ENCODE measurements at places on chromosomes 11 and 22.

GRCh38 chr11:122742301-122743018, 86.9 kb downstream of the UBASH3B start:
- no peak for DNase-seq

GRCh38 chr11:59097113-59097708, 9.8 kb upstream of the FAM111B start:
- DNase-seq = peak; percentile 31

DNA sequence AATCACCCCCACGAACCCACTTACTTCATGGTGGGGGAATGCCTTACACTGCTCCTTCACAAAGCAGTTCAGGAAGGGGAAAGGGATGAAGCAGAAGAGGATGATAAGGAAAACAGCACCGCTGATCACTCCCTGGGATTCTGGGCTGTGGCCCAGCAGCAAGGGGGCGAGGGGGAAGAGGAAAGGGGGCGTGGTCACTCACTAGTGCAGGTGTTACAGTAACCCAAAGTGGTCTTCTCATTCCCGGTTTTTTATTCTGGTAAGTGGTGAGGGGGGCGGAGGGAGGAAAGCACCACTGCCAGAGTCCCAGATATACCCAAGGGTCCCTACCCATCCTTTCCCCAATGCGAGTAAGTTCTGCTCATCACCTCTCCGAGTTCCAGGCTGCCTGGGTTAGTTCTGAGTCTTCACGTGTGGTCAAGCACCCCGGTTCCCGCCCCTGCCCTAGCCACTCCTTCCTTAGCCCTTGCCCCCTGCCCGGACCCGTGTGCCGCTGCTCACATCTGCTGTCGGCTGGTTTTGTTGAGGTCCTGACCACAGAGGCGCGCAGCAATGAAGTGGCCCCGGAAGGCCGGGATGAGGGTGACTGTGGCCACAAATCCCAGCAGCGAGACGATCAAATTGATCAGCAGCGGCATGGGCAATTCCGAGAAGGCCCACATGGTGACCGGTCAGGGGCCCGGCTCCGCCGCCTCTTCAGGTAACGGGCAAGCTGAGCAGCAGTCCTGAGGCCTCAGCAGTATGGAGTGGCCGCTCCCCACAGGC, 477 bp downstream of the DPAGT1 start:
- DNase-seq = no peak

DNA sequence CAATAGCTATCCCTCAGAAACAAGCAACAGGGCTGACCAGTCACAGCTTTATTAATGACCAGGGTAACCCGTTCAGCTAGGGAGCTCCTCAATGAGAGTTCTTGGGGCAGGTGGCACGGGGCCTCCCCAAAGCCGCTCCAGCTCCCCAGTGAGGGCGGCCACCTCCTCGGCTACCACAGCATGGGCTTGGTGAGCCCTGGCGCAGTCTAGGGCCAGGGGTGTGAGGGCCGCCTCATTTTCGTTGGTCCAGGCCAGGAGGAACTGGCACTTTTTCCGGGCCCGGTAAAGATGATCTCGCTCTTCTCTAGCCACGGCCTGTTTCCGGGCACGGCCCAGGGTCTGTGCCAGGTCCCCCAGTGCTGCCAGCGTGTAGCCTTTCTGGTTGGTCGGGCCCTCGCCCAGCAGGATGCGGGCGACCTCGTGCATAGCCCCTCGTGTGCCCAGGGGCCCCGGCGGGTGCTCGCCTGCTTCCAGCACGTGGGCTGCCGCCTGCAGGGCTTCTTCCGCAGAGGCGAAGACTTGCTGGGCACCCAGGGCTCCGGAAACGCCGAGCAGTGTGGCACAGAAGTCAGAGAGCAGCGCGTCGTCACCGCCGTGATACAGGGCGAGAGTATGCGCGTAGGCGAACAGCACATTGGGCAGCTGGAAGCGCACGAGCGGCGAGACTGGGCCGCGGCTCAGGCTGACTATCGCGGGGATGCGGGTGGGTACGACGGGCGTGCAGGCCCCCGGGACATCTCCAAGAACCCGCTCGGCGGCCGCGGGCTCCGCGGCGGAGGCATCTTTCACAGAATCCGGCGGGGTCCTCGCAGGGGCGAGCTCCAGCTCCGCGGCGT, 913 bp downstream of the ZNHIT2 start:
- DNase-seq = peak; percentile 31

- no peak for DNase-seq
Measured at GRCh38 chr11:15148169-15148568, 33.4 kb downstream of the INSC start.

DNA sequence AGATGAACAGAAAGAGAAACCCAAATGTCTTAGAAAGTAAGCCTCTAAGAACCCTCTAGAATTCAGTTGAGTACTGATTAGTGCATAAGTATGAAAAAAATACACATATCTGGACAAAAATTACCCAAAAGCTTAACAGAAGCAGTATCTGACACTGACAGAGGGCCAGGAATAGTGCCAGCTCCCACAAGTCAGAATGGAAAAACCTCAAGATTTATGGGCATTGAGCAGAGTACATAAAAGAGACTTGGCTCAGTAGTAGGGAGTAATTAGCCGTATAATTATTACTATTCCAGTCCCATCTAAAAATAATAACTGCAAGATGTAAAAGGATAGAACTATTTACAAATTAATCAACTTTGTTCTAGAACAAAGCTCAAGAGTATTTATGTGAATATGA, 834.5 kb downstream of the FAM181B start:
- no peak for DNase-seq

DNA sequence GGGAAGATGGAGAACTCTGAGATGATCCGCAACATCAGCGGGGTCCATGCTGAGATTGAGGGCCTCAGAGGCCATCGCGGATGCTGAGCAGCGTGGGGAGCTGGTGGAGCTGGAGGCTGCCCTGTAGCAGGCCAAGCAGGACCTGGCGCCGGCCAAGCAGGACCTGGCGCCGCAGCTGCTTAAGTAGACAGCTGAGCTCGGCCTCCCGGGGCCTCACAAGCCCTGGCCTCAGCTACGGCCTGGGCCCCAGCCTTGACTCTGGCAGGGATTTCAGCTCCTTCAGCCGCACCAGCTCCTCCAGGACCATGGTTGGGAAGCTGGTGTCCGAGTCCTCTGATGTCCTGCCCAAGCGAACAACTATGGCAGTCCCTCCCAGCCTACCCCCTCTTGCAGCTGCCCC, 7.3 kb upstream of the RNASEH2C start:
- DNase-seq = no peak

DNA sequence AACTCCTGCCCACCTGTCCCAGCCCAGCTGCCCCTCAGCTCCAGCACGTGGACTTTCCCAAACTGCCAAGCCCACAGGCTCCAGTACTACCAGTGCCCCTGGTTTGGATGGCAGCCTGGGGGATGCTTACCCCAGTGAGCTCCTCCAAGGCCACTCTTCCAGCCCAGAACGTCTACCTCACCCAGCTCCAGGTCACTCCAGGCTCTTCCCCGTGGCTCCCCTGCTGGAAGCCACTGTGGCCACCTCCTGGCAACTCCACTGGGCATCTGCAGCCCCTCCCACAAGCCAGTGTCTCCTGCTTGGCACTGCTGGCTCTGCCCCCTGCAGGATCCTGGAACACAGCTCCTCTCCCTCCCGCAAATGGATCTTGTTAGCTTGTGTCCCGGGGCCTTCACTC, 29.3 kb downstream of the LMO1 start:
- no peak for DNase-seq

- DNase-seq = no peak
Measured at GRCh38 chr22:40015358-40015976, 20.7 kb downstream of the FAM83F start.
